NCI-H2171 treated with DMSO at 0.1 percent for 48 hours (cell line): ENCODE measurements at places on chromosomes 1 and 21.

DNA sequence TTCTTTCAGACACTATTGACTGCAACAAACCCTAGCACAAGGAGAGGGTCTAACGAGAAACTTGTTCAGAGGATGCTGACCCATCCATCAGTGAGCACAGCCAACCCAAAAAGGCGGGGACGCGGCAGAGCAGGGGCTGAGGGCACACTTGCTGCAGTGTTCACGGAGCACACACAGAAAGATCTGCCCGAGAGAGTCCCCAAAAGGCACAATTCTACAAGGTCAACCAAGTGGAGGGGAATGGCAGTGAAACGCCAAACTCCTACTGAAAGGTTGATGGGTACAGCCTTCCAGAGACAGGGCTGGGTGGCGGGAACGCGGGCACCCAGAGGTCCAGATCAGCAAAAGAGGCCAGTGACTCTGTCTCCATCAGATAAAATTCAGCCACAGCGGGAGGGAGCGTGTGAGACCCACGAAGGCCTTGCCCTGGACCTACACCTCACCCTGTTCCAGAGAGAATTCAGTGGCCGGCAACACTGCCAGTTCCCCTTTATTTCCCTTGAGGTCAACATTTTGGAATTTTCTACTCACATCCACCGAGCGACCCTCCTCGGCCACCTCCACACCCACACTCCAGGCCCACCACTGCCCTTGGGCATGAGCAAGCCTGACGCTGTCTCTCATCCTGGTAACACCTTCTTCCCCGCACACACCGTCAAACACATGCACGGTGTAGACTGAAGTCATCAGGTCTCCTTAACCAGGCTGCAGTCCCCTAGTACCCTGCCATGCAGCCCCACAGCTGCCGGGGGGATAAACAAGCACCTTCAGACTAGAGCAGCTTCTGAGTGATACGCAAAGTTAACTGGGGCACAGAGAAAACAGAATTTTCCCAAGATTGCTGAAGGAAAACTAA, 5.5 kb downstream of the GNG4 start:
- no peak for DNase-seq

- DNase-seq: no peak
Measured at GRCh38 chr1:198893141-198893540, 254.3 kb downstream of the PTPRC start.

DNA sequence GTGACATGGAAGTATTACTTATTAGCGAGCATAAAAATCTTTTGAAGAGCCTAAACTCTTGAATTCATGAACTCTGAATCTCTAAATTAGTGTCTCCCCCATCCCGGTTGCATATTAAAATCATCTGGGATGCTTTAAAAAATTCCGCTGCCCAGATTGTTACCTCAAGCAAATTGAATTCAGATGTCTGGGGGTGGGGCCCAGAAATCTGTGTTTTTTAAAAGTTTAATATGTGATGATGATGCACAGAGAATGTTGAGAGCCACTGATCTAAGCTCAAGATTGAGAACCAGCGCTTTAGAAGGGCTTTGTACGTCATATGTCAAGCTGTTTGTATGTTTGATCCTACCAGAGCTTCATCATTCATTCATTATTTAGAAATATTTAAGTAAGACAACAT, 446.8 kb downstream of the NUF2 start:
- DNase-seq: no peak

GRCh38 chr1:119662034-119662437, 14.0 kb upstream of the ZNF697 start:
- DNase-seq: no peak

DNA sequence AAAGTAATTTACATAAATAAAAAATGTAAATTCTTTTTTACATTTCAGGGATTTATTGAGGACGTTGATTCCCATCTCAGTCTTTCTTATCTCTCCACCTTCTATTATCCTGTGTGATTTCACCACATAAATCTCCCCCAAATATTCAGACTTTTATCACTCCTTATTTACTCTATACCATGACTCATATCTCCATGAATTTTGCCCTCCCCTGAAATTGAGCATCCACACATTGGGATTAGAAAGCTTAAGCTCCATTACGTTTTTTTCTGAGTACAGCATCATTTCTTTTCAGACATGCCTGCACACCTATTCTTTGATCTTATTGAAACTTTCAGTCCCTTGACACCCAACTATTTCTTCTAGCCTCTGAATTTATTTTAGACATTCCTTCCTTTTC, 111.2 kb downstream of the IFI44 start:
- no peak for DNase-seq

GRCh38 chr21:45900034-45900868, 81.3 kb upstream of the COL6A1 start:
- DNase-seq: no peak
